Epithelial cell of proximal tubule (primary cell): ENCODE measurements at places on chromosomes 7 and 10. TPM values are rescaled to one million over a fixed set of nuclear protein-coding genes. Genes with fewer than 3 reads are reported as not detected.

Gene CASP2
- total RNA-seq = 17.8 and 18.7 TPM in 2 replicates

Gene PUS7
- 28.3 and 30.2 TPM in 2 replicates for total RNA-seq

Gene SEMA3C
- total RNA-seq = 68.6 and 77.1 TPM in 2 replicates

Gene CYP3A4
- not detected in 2 replicates for total RNA-seq

Gene CALHM3
- total RNA-seq = not detected in 2 replicates

Gene GPR37
- 1.4 and 2.3 TPM in 2 replicates for total RNA-seq

Gene RNF133
- not detected in 2 replicates for total RNA-seq

Gene IL6
- 22.4 and 40.4 TPM in 2 replicates for total RNA-seq

Gene GPC2
- 4.1 and 11.0 TPM in 2 replicates for total RNA-seq

Gene HTR7
- 0.06 and 1.2 TPM in 2 replicates for total RNA-seq

Gene DNAH11
- 0.07 and 2.8 TPM in 2 replicates for total RNA-seq

Gene ASB15
- total RNA-seq = not detected in 2 replicates

Gene PHKG1
- total RNA-seq = 0.22 TPM in 1 of 2 replicates, not detected in the other

Gene LRRC4
- 1.1 and 1.3 TPM in 2 replicates for total RNA-seq

Gene AKR1C2
- total RNA-seq = 1.0 and 4.4 TPM in 2 replicates

Gene EEF1AKMT2
- total RNA-seq = 16.0 and 17.0 TPM in 2 replicates

Gene PCGF6
- 16.2 and 22.4 TPM in 2 replicates for total RNA-seq
